EH (cell line): ENCODE measurements at places on chromosomes 3 and 15.

- DNase-seq: peak; percentile 90
These were observed 25.7 kb upstream of the GALNT15 start for GRCh38 chr3:16148783-16149182.

GRCh38 chr3:10502185-10502880, 3.1 kb downstream of the ATP2B2 start:
- DNase-seq: no peak

GRCh38 chr15:89917442-89918101, 4.8 kb upstream of the ARPIN start:
- no peak for DNase-seq

- peak; percentile 35 for DNase-seq
These were observed 332.1 kb downstream of the ARRDC4 start for GRCh38 chr15:98292442-98293240.

DNA sequence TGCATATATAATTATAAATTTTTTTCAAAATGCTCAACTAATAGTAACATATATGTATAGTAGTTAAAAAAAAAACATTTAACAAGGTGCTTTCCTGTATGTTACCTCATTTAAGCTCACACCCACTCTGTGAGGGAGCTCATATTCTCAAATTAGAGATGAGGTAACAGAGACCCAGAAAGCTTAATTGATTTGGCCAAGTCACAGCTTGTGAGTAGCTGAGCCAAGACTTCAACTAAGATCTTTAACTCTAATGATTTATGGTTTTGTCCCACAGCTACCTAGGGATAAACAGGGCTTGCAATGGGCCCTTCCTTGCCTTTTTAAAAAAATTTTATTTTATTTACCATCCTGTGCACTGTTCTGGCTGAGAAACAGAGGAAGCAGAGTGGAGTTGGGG, 230.0 kb upstream of the GOLIM4 start:
- no peak for DNase-seq

DNA sequence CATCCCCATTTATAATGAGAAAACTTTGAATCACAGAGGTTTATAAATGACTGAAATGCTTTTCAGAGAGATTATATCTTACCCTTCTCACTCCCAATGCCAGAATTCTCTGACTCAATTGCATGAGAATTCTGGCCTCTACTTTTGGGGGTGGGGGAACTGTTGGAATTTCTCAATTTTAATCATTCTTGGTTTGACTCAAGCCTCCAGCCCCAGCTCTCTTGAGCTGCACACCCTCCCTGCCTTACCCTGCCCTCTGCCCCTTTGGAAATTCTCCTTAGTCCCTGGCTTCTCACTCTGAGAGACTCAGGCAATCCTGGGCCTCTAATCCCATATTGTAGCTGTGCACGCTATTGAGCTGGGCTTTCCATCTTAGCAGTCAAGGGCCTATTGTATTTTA, 44.2 kb downstream of the ZNF589 start:
- peak; percentile 84 for DNase-seq

GRCh38 chr3:25420885-25421284, 7.2 kb upstream of the RARB start:
- DNase-seq: peak; percentile 37

DNA sequence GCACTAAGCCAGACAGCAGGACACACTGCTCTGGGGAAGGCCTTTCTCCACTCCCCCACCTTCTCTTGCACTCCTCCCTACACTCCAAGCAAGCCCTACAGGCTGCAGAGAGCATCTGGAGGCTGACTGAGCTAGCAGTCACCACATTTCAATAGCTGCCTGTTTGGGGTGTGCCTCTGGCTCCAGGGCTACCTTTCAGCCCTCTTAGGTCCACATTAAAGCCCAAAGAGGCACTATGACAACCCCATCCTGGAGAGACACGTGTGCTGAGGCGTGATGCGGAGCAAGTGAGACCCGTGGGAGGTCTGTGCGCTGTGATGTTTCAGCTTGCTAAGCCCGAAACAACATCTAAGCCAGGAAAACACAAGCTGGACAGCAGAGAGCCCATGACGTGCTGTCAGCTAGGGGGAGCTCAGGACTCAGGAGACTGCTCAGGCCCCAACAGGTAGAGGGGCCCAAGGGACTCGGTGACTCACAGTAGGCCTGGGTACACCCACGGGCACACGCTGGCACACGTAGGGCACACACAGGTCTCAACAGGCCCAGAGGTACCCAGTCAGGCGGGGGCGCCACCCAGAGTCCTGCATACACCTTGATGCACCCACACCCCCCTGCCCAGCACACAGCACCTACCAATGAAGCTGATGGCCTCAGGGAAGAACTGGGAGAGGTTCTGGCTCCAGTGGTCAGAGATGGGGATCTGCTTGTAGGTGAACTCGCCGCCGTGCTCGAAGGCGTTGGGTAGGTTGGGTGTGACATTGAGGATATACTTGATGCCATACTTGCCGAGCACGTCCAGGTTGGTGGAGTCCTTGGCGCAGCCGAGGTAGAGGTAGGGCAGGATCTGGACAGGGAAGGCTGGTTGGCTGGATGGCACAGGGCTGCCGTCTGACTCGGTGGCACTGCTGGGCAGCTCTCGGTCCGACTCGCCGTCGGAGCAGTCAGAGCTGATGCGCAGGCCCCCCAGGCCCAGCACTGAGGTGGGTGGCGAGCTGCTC, 2.8 kb downstream of the DUSP7 start:
- peak; percentile 60 for DNase-seq

GRCh38 chr3:183537295-183537730, 18.2 kb downstream of the KLHL6 start:
- DNase-seq: peak; percentile 89
